ENCODE measurements at places on chromosomes 11 and 22.

DNA sequence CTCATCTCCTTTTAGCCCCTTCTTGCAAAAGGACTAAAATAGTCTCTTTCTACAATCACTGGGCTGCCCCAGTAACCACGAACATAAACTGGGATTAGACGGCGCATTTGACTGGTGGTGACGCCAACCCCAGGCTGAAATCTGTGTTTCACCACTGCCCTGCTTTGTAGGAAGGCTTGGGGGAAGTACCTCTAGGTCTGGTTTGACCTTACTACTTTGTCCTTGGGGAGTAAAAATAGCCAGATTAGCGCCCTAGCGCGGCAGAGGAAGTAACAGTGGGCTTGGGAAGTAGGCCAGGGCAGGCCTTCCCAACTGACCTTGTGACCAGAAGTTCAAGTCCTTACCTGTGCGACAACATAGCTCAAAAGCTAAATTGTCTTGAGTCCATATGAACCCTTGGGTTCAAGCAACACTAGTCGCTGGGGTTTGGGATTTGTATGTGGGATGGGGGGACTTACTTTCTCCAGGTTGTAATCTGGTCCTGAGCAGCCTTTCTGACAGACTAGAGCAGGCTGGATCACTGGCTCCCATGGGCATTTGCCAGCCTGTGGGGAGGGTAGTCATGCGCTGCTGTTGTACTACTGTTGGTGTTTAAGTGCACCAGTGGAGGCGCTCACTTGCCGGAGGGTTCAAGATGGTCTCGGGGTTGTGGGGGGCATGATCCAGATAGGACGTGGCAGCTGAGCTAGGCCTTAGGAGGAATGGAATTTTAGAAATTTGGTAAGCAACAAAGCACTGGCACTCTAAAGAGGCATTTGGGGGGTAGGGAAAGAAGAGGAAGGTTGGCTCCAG lies 953 bp upstream of the PACS1 start:
- DNase-seq = peak; percentile 45

DNA sequence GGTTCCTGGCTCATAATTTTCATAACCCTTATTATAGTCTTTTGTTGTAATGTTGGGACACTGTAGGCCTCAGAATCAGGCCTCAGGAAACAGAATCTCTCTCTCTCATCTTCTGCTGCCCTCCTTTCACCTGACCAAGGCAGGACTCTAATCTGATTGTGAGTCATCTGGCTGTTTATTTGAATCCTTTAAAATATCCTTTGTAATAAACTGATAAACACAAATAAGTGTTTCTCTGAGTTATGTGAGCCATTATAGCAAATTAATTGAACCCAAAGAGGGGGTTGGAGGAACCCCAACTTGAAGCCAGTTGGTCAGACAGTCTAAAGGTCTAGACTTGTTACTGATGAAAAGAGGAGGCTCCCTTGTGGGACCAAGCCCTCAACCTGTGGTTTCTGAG lies 30.6 kb downstream of the ACER3 start:
- DNase-seq = no peak

- no peak for DNase-seq
These were observed 7.0 kb upstream of the PRSS23 start for GRCh38 chr11:86793307-86793706.

- DNase-seq = no peak
These were observed 400.0 kb downstream of the ETS1 start for GRCh38 chr11:128187377-128187776.

GRCh38 chr11:4539603-4540219 lies 5.3 kb upstream of the OR52M1 start:
- DNase-seq = peak; percentile 56

GRCh38 chr22:42719656-42720262 lies 911 bp downstream of the A4GALT start:
- no peak for DNase-seq

GRCh38 chr22:24339452-24339747 lies 68.8 kb downstream of the SPECC1L start:
- DNase-seq = no peak

DNA sequence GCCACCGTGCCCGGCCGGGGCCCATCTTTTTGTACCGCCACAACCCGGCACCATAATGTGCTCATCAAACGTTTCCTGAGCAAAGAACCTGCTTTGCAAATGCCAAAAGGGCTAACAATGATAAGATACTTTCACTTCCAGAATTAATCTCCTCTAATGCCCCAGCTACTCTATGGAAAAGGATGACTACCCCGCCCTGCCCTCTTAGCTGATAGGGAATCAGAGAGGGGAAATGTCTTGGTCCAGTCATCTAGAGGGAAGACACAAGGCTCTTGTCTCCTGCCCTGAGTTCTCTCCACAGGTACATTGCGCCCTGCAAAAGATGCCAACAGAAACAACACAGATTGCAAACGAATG lies 586 bp downstream of the TTLL1 start:
- DNase-seq = peak; percentile 33

DNA sequence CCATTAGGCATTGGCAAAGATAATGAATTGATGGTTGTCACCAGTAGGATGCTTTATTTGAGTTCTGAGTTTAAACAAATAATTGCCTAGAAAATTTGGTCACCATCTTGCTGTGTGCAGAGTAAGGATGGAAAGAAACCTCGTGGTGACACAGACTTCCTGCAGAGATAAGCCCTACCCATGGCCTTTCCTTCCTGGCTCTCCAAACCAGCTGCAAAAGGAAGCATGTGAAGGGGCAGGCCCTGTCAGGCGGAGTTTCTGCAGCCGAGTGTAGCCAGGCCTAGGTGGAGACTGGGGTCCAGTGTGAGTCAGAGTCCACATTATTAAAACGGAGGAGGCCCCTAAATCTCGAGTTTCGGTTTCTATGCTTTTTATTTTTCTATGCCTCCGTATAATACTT lies 83.1 kb upstream of the ADSL start:
- no peak for DNase-seq

- no peak for DNase-seq
These were observed 80.5 kb upstream of the LINC01488 start for GRCh38 chr11:69400771-69401590.

DNA sequence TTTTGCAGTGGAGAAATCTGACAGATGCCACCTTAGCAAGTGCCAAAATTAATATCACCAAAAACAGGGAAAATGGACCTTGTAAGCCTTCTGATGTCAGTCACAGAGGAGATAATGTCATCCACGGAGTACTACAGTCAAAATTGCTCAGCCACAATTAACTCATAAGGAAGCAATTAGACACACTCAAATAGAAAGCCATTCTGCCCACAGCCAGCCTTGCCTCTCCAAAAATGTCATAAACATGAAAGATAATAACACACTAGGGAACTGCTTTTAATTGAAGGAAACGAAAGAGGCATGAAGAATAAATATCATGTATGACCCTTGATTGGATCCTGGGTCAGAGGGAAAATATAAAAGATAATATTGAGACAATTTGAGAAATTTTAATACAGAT lies 505.6 kb upstream of the API5 start:
- DNase-seq = no peak

- no peak for DNase-seq
These were observed 1.0 kb upstream of the ALKBH8 start for GRCh38 chr11:107566569-107566968.

GRCh38 chr11:114562166-114562916 lies 2.7 kb upstream of the NXPE1 start:
- no peak for DNase-seq

GRCh38 chr22:18110194-18110953 lies at the start of gene TUBA8:
Gene TUBA8 (plus strand): TSS chr22:18110809. CDS start chr22:18110866, 57 bp downstream.
- no peak for DNase-seq

DNA sequence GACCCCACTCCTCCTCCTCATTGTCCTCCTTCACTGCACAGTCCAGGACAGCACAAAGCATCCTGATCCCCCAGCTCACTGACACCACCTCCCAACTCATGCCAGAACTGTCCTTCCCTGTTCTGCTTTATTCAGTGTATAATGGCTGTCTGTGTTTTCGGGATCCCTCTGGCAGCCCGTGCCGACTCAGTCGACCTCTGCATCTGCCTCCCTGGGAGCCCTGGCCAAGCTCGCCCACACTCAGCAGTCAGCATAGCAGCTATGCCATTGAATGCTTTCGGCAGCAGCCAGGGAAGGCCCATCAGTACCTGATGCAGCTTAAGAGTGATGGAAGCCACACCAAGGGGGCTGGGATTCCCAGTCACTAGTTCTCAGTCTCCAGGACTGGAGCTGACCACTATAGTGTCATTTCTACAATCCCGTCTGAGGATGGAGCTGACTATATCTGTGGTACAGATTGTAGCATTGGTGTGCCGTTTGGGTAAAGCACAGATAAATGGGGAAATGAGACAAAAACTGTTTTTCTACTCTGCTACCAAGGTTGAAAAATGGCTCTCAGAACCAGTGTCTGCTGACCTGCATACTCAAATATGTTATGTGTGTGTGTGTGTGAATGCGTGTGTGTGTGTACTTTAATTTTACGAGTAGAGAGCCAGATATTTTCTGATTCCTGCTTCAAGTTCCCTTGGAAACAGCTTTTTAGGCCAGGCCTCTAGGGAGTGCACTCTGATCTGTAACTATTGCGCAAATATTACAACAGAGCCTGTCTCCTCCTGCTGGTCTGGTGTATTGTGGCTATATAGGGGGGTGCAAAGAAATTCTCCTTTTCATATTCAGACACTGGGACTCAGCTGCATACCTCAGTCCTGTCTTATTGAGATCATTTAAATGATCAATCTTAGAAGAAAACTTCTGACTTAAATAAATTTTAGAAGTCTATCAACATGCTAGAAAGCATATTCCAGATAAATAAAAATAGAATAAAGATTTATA lies 78.8 kb upstream of the TOP3B start:
- DNase-seq = no peak

DNA sequence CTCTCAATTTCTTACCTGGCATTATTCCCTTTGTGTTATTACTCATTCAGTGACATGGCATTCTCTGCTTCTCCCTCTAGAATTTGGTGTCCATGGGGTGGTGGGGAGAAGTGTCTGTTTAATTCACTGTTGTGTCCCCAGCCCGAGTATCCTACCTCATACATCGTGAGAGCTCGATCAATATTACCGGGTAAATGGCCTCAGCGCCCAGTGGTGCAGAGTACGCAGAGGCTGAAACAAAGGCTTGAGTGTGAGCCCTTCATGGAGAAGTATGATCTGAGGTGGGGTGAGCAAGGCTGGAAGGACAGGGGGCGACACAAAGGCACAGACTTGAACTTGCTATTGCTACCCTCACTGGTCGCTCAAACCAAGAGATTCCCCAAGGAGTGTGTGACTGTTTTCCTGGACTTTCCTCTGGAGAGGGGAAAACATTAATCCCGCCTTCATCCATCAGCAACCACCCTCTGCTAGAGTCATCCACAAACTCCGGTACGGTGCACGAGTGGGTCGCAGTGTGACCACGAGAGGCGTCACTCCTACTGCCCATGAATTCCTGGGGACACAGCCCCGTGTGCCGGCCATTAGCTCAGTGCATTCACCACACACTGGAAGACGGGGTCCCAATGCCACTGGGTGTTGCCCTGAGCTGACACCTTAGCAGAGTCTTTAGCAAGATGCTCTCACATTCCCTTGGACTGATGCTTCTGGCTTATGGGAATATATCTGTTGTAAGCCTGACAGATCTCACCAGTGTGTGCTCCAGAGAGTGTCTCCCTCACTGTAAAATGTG lies 35.0 kb upstream of the CCND1 start:
- no peak for DNase-seq

GRCh38 chr11:93545566-93545965 lies 2.4 kb upstream of the SMCO4 start:
- DNase-seq = no peak

DNA sequence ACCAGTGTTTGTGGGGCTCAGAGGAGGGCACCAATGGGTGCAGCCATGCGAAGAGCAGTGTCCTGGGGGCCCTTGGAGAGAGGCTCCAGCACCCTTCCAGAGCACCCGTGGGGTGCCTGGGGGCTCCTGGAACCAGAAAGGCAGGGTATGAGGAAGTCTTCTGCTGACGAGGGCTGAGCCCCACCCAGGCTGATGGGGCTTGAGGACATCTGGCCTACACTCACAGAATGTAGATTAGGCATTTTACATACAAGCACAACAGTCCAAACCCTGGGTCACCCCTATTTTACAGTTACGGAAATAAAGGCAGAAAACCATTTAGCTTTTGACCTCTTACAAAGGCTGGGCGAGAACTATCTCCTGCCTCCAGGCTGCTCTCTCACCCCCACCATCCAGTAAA lies 47.6 kb downstream of the ADAMTS8 start:
- DNase-seq = no peak

GRCh38 chr22:17303840-17304779 lies 65.2 kb upstream of the CECR2 start:
- peak; percentile 42 for DNase-seq

DNA sequence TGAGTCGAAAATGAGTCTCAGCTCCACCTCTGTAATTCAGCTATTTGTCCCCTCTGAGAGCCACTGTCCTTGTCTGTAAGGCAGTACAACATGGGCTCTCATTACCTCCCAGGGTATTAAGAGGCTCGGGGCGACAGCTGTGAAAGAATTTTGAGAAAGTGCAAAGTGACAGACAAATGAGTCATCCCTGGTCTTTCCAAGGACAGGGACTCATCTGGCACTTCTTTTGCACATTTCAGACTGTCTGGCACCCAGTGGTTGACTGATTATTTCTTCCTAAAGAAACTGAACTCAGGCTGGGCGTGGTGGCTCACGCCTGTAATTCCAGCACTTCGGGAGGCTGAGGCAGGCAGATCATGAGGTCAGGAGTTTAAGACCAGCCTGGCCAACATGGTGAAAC lies 62.1 kb upstream of the ARFGAP3 start:
- no peak for DNase-seq

DNA sequence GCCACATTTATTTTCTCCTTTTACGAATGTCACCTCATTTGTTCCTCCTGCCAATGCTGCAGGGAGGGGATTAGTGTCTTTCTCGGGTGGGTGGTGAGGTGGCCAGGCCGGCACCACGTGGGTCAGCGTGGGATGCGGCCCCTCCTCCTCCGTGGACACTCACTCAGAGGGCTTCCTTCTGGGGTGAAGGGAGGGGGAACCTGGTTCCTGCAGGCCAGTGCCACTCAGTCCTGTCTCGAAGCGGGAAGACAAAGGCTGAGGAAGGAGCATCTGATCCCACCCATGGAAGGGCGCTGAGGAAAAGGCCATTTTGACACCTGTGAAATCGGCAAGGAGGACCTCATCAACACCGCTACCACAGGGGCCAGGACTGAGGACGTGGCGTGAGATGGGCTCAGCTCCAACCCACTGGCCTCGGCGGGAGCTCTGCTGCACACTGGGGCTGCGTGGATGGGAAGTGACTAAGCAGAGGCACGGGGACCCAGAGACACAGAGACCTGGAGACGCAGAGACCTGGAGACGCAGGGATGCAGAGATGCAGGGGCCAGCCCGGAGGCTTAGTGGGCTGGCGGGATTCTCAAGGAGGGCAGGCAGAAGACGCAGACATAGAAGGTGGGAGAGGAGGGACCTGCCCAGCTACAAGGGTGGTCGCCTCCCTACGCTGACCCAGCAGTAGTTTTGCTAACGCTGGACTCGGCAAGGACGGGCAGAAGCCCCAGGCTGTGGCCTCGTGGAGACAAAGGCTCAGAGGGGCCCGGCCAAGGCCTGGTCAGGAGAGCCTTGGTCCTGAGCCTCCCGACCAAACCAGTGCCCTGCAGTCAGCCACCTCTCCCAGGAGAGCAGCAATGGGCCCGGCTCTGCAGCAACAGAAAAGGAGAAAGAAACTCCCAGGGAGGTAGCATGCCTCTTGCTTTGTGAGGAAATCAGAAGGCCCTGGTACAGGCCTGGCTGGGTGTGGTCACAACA lies 1071.2 kb downstream of the BRD1 start:
- peak; percentile 19 for DNase-seq

- no peak for DNase-seq
These were observed 24.5 kb upstream of the CSTF3 start for GRCh38 chr11:33185756-33186155.
